ENCODE measurements at places on chromosomes 11 and 22.

- no peak for DNase-seq
These were observed 35.0 kb upstream of the MAPK1 start for GRCh38 chr22:21902296-21903087.

DNA sequence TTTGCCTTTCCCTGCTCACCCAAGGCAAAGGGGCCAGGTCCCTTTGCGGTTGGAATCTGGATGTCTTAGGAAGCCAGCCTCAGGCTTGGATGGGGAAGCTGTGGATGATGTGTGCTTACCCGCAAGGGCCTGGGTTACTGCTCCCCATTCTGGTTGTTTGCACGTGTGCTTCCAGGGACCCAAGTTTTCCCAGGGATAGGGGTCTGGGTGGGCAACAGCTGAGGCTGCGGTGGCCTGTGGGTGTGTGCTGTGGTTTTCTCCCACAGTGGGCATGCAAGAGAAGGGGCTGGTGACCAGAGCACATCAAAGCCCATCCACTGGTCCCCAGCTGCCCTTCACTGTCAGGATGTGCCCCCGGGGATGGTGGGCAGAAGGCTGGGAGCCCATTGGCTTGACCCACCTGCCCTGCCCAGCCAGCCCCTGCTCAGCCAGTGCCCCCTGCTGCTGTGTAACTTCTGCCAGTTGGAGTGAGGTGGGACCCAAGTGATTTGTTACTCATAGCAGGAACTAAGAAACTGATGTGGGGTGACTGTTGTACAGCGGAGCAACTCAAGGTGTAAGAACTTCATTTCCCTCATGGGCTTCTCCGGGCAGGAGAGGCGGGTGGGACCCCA is 3.3 kb downstream of the CAPN5 start:
- no peak for DNase-seq

- peak; percentile 94 for DNase-seq
These were observed 31.6 kb upstream of the JAM3 start for GRCh38 chr11:134037046-134037908.

- DNase-seq, result no peak
These were observed 1.8 kb upstream of the VPS37C start for GRCh38 chr11:61163021-61163420.

DNA sequence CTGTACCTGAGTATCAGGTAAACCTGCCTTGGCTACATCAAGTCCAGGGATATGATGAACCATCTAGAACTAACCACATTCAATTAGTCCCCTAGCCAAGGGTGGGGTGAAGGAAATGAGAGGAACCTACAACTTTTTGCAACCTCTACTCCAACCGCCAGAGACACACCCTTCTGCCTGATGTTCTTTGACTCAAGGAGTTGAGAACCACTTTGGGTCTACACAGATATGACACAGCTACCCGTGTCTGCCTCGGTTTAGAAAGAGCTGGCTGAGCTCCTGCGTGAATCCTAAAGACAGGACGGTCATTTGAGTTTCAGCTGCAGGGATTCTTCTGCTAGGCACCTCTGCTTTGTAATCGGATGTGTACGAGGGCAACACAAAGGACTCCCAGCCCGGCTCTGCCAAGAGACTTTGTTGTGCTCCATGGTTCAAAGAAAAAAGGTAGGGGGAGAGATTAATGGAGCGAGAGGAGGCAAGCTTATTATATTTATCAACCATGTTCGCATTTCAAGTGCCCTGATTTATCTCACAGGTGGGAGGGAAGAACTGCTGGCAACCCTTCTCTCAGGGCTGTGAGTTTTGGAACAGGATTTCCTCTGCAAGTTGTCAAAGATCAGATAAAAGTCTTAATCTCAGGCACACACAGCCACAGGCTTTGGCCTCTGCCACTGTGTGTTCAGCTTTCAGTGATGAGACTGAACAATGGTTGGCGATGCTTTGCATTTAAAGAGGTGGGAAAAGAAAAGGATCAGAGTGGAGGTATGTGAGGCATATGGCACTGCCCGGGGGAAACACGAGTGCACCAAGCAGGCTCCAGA is 35.1 kb downstream of the FLI1 start:
- no peak for DNase-seq

- DNase-seq, result no peak
These were observed 58.0 kb downstream of the C11orf91 start for GRCh38 chr11:33642461-33643166.

DNA sequence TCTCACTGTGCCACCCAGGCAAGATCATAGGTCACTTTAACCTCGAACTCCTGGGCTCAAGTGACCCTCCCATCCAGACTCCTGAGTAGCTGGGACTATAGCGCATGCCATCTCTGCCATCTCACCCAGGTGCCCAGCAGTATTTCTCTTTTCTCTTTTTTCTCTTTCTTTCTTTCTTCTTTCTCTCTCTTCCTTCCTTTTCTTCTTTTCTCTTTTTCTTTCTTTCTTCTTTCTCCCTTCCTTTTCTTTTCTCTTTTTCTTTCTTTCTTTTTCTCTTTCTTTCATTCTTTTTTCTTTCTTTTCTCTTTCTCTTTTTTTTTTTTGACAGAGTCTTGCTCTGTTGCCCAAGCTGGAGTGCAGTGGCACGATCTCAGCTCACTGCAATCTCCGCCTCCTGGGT is 13.5 kb downstream of the RFPL1 start:
- DNase-seq, result no peak

- DNase-seq, result no peak
These were observed 6.4 kb upstream of the HTATIP2 start for GRCh38 chr11:20357150-20357549.

GRCh38 chr22:29105468-29105867 is 32.6 kb downstream of the KREMEN1 start:
- no peak for DNase-seq

- no peak for DNase-seq
These were observed 17.2 kb upstream of the MPZL2 start for GRCh38 chr11:118281284-118281683.

DNA sequence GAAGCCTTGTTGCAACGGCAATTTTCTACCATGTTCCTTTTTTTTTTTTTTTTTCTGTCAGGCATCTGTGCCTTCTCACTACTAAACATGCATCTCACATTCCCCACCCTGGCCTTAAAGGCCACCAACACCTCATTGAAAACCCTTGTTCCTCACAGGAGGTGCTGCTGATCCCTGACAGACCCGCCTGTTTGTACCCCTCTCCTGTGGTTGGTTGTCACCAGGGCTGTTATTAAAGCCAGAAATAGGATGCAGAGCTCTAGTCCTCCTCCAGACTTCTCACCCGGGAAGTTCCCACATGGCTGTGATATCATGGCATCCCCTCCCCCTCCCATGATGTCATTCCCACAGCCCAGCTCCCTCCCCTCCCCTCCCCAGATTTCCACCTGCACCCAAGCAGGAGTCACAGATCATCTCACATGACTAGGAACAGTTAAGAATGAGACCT is 302.8 kb upstream of the NCAM1 start:
- DNase-seq, result peak; percentile 47

GRCh38 chr11:4664183-4664582 is 20.4 kb downstream of the OR51E1 start:
- no peak for DNase-seq

DNA sequence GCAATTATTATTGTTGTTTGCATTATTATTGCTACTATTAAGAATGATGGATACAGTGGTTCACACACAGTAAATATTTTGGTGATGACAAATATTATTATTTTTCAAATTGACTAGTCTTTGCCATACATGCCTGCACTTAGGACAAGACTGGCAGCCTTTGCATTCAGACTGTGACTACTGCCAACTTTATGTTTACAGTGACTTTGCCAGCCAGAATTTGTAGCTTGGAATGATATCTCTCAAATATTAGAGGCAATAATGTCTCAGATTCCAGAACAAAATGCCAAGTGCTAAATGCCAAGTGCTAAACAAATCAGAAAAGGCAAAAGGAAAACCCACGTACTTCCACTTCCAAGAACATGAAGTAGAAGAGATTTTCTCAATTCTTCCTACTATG is 823.1 kb downstream of the DLG2 start:
- no peak for DNase-seq

DNA sequence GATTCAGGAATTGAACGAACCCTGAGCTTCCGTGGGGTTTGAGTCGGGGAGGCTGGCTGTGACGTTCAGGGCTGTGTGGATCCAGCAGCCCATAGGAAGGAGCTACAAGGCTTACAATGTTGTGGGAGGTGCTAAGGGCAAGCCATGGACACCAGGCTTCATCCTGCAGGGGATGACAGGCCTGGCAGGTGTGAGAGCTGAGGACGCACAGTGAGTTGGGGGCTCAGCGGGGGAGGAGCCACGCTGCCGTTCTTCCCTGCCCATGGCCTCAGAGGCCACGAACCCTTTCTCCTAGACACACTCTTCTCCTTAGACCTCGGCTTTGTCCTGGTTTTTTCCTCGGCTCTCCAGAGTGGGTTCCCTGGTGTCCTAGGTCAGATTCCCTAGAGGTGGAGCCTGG is 113.3 kb upstream of the SLC22A12 start:
- DNase-seq, result no peak

DNA sequence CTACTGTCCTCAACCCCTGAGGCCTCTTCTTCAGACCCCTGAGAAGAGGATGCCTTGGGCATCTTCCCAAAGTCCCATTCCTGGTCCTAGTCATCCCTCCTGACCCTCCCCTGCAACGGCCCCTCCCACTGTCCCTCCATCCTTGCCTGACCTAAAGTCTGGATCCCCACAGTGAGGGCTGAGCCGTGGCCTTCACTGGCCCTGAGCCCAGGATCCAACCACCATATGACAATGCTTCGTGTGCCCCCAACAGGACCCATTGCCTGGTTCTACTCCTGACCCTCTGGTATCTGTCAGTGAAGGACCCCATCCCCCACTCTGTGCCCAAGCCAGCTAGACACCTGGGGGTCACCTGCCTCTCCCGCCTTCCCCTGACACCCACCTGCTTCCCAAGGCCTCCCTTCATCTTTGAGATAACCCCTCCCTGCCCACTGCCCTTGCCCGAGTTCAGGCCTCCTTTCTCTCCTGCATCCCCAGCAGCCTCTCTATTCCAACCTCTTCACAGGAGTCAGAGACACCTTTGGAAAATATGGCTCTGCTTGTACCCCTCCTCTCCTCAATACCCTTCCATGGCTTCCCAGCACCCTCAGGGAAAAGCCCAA is 48.0 kb downstream of the LRRC32 start:
- no peak for DNase-seq

DNA sequence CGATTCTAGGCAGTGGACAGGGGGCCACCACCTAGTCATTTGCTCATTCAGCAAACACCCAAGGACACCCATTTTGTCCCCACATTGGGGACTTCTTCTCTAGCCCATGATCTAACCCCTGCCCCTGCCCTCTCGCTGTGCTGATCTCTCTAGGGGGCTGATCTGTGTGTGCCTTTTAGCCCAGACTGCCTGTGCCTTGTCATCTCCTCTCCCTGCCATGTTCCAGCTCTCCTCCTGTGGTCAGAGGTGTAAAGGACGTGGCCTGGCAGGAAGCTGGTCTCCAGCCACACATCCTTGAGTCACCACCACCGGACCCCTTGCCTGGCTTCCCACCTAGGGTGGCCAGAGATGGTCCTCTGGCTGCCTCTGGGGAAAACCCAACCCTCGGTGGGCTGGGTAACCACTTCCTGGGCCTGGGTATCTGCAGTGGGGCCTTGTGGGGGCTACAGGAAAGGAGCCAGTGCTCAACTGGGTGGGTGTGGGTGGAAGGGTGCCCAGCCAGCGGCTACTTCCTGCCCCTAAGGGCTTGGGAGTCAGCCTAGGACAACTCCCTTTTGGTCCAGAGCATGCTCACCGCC is 1.3 kb downstream of the CTSW start:
- no peak for DNase-seq
